T-helper 17 cell (primary cell): ENCODE measurements at places on chromosomes 6 and 20. TPM values are rescaled to one million over a fixed set of nuclear protein-coding genes. Genes with fewer than 3 reads are reported as not detected.

DNA sequence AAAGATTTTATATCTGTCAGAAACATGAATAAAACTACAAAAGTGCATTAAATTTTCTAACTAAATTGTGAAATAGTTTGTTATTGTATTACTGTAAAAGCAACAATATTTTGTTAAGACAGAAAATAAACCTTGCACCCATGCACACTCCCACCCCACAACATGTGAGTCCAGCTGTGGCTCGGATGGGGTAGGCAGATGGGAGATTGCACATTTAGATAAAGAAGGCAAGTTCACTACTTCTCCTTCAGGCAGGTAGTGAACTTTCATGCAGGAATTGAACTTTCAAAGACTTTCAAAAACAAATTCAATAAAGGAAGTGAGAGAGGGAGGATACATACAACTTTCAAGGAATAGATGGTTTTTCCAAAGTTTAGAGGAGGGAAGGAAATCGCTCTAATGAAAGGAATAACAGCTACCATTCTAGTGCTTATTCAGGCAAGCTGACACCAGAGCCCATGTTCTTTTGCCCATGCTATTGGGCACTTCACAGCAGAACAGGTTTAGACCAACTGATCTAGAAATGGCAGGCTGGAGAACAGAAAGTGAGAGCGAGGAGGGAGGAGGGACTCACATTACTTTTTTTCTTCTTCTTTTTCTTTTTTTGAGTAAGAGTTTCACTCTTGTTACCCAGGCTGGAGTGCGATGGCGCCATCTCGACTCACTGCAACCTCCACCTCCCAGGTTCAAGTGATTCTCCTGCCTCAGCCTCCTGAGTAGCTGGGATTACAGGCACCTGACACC lies 28.5 kb downstream of the SF3B5 start:
- H3K4me3 ChIP-seq: no peak overlapping the region
- peaks cover 22% of the 10 kb centered on the region for H3K4me1 ChIP-seq
- H3K36me3 ChIP-seq: no peaks in the 10 kb centered on the region
- peak overlapping the region; percentile 94 for H3K27ac ChIP-seq
- H3K27me3 ChIP-seq: peaks cover 3% of the 10 kb centered on the region

- DNase-seq: no peak
- H3K27ac ChIP-seq: no peak overlapping the region
- H3K27me3 ChIP-seq: peaks cover 30% of the 10 kb centered on the region
- peaks cover 2% of the 10 kb centered on the region for H3K4me1 ChIP-seq
- no peaks in the 10 kb centered on the region for H3K36me3 ChIP-seq
Measured at GRCh38 chr6:166121726-166122125, 45.9 kb downstream of the TBXT start.

The FERMT1 gene
- total RNA-seq: 0.16 TPM

DNA sequence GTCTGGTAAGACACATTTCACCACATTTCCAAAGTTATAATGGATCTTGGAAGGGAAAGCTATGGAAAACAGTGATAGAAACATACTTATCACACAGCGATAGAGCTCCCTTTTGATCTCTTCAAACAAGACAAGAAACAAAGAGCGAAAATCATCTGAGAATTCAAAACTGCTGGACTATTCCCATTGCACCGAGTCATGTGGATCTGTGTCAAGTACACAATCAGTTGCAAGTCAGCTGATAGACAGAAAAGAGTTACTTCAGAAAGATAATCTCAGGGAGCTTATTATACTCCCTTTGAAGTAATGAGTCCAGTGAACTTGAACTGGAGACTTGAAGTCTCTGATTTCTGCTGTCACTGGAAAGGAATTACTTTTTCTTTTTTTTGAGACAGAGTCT lies 89.7 kb upstream of the GCM1 start:
- no peak for DNase-seq
- H3K36me3 ChIP-seq: peaks cover 5% of the 10 kb centered on the region
- peaks cover 39% of the 10 kb centered on the region for H3K4me1 ChIP-seq
- H3K27me3 ChIP-seq: no peaks in the 10 kb centered on the region
- H3K27ac ChIP-seq: no peak overlapping the region

DNA sequence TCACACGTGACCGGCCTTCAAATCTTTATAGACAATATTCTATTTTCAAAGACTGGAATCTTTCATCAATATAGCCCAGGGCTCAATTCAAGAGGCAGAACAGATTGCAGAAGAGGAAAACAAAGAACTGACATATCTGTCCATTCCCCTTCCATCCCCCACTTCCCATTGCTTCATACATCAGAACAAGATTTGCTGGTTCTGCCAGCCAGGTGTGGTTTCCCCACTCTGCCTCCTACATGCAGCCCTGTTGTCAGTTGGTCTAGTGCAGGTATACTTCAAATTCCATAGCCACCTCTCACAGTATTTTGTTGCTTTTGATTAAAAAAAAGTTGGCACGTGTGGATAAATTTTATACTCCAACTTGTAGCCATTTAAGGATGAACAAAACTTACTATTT lies 174.9 kb downstream of the CD109 start:
- H3K27ac ChIP-seq: no peak overlapping the region
- DNase-seq: no peak
- H3K4me1 ChIP-seq: peaks cover 8% of the 10 kb centered on the region
- no peaks in the 10 kb centered on the region for H3K36me3 ChIP-seq
